ENCODE measurements at places on chromosomes 1 and 21. TPM values are rescaled to one million over a fixed set of nuclear protein-coding genes. Genes with fewer than 3 reads are reported as not detected.

Gene MMP23B
- 4.2 TPM for total RNA-seq

Gene LCE1B
- total RNA-seq, result not detected

Gene SLC9C2
- not detected for total RNA-seq

Gene SIKE1
- 54.5 TPM for total RNA-seq

Gene ZBTB40
- 20.1 TPM for total RNA-seq

Gene AMY2A
- total RNA-seq, result not detected

Gene OPTC
- not detected for total RNA-seq

Gene TDRD5
- not detected for total RNA-seq

Gene TNFRSF8
- 1.7 TPM for total RNA-seq

Gene AADACL3
- not detected for total RNA-seq

Gene RNF186
- not detected for total RNA-seq

Gene LCE1A
- not detected for total RNA-seq

Gene PLXNA2
- 0.43 TPM for total RNA-seq

Gene KCNJ10
- total RNA-seq, result not detected

Gene NEK2
- total RNA-seq, result 26.7 TPM

Gene OR2M3
- not detected for total RNA-seq

Gene NTMT2
- total RNA-seq, result not detected

Gene B3GALT2
- 0.26 TPM for total RNA-seq

Gene ANKRD34A
- total RNA-seq, result 3.2 TPM

Gene TEX38
- total RNA-seq, result not detected

Gene C1orf198
- 1.8 TPM for total RNA-seq

Gene TPTE
- total RNA-seq, result not detected

Gene MYCL
- 0.29 TPM for total RNA-seq

Gene KRTAP19-1
- total RNA-seq, result not detected

Gene ALX3
- total RNA-seq, result not detected

Gene SPATA45
- total RNA-seq, result not detected

Gene IRF6
- 0.53 TPM for total RNA-seq

Gene HNRNPCL1
- not detected for total RNA-seq
